ENCODE measurements at places on chromosomes 16 and 17.

DNA sequence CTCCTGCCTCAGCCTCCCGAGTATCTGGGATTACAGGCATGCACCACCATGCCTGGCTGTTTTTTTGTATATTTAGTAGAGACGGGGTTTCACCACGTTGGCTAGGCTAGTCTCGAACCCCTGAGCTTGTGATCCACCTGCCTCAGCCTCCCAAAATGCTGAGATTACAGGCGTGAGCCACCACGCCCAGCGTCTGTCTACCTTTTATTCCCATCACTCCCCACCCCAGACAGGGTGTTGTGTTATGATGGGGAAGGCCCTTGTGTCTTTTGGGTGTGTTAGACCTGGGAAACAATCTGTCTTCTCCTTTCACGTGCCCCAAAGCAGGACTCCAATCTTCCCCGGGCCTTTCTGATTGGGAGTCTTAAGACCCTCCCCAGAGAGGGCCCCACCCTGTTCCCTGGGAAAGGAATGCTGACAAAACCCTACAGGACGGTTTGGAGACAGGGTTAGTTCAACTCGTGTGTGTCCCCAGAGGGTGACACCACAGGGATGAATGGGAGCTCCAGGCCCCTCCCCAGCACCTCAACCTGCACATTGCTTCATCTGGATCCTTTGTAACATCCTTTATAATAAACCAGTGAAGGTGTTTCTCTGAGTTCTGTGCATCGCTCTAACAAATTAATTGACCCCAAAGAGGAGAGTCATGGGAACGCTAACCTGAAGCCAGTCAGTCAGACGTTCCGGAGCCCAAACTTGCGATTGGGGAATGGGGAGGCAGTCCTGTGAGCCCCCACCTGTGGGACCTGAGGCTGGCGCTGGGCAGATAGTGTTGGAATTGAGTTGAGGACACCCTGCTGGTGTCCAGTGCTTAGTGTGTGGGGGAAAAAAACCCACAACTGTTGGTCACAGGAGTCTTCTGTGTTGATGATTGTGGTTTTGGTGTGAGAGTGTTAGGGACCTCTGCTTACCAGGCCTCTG lies 3.2 kb upstream of the ELOB start:
- DNase-seq, result no peak

DNA sequence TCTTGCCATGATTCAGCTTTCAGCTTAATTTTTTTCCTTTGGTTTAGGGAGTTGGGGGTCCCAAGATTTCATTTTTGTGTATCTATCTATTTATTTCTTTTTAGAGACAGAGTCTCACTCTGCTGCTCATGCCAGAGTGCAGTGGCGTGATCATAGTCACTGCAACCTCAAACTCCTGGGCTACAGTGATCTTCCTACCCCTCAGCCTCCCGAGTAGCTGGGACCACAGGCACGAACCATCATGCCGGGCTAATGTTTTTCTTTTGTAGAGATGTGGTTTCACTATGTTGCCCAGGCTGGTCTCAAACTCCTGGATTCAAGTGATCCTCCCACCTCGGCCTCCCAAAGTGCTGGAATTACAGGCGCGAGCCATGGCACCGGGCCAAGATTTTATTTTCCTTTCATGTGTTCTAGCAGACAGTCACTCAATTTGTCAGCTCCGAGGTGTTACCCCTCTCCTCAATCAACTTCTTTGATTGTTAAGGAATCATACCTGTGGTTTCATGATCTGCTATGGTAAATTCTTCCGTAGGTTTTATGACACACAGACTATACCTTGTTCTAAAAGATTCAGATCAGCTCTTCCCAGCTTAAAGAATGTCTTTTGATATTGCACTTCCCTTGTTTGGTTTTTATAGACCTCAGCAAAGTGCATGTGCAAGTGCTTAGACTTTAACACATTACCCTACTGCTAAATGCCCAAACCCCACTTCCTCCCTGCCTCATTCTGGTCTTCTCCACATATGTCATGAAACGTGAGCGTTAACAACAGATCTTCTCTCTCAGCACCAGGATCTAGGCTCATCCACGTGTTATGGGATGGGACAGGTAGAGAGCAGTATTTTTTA lies 13.0 kb downstream of the UNC45B start:
- no peak for DNase-seq

GRCh38 chr16:14500791-14501190 lies 129.3 kb downstream of the PARN start:
- no peak for DNase-seq

DNA sequence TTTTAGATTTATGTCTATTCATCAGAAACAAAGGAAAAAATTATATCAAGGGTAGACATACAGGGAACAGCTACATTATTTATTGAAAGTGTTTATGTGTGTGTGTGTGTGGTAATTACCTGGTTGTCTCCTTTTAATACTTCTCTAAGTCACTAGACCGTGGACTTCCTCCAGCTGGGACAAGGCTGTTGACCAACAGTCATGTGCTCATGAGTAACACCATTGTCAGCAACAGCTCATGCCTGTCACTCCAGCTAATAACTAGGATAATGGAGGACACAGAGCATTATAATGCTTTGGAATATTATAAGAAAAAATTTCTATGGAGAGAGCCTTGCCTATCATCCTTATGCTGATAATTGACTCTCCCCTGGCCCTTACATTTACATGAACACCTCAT lies 125.3 kb upstream of the SALL1 start:
- DNase-seq, result no peak

GRCh38 chr16:50059669-50060068 lies 6.1 kb upstream of the HEATR3 start:
- no peak for DNase-seq

- no peak for DNase-seq
Observed at GRCh38 chr16:51163366-51163765, 12.3 kb upstream of the SALL1 start.

DNA sequence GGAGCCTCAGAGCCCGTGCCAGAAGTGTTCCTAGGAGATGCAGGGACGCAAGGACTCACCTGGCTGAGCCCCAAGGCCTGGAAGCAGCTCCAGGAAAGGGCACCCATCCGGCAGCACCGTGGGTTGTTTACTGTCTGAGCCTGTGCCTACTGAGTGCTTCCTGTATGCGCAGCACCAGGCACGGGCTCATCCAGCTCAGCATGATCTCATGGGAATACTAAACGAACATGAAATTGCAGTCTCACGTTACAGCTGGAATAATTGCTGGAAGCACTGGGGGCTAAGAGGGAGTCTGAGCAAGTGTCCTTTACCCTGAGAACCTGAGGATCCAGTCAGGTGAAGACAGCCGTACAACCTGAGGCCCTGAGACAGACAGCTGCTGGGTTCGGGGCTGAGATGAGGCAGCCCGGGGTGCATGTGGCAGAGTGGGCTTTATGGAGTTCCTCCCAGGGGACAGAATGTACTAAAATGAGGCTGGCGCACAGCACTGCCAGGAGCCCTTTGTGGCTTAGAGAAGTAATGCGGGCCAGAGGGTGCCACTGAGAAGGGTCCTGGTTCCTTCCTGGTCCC lies 5.4 kb downstream of the CTRL start:
- DNase-seq, result no peak

- DNase-seq, result no peak
Observed at GRCh38 chr17:35731917-35732805, 722 bp downstream of the RASL10B start.

- DNase-seq, result no peak
Observed at GRCh38 chr17:30228011-30228410, 7.5 kb downstream of the SLC6A4 start.

DNA sequence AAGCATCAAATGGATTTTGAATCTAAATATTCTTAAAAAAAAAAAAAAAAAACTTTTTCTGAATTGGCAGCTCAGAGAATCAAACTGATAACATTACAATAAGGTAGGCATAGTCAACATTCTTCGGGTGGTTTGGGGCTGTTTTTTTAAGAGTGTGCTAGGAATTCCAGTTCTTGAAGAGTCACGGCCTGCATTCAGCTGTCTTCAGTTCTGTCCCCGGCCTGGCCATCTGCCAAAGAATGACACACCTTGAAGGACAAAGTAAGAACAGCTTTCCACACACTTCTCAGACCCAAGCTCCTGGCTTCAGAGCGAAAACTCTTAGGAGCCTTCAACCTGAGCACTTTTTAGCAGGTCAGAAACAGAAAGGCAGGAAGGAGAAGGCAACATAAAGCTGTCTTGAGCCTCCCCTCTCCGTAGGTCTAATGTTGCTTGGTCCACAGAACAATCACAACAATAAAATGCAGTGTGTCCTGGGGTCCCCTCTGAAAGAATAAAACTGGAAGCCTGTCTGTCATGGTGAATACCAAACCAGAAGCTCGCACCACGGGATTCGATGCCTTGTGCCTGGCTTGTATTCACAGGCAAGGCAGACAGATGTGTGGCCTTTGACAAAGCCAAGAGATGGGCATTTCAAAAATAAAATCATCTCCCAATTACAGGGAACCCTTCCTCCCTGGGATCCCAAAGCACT lies 524.4 kb upstream of the ZFHX3 start:
- DNase-seq, result no peak

GRCh38 chr17:47831934-47832327 lies 461 bp downstream of the LRRC46 start:
- no peak for DNase-seq

DNA sequence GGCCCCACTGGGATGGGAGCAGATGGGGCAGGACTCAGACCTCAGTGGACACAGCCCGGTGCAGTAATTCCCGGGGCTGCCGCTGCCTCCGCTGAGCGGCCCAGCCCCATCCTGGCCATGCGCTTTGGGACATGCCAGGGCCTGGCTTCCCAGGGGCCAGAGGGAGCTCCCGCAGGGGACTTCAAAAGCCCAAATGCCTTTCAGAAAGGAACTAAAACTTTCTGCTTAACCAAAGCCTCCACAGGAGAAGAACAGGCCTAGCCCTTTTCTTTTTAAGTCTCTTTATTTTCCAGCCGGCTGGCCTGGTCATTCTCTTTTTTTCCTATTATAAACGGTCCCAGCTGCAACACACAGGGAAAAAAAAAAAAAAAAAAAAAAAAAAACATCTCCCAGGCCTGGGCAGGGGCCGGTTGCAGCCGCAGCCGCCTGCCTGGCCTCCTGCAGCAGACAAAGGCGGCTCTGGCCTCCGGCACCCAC lies 10.7 kb upstream of the ZNF423 start:
- DNase-seq, result no peak

DNA sequence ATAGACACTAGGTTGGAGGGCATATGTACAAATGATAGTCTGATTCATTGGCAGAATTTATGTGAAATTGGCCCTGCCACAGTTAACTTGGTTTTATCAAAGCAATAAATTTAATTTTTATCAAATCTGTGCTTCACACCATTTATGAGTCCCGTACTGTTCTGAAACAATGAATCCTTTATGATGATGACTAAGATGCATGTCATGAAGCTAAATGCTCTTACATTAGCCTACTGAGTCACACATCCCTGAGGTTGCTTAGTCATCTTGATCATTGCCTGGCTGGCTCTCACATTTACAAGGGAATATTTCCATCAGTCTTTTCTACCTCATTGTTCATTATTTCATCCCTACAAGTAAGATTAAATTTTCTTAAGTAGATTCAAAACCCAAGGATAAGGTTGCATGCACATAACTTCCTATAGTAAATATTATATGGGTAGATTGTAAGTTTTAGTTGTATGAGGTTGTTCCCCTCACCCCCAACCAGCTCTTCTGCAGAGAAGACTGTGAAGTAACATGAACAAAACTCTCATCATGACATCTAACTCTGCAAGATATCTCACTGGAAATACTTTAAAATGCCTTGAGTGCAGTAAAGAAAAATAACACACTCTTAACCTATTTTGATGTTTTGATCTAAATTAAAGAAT lies 170.7 kb downstream of the CYB561 start:
- DNase-seq, result peak; percentile 96

- no peak for DNase-seq
Observed at GRCh38 chr16:85148931-85149330, 36.7 kb upstream of the CIBAR2 start.

DNA sequence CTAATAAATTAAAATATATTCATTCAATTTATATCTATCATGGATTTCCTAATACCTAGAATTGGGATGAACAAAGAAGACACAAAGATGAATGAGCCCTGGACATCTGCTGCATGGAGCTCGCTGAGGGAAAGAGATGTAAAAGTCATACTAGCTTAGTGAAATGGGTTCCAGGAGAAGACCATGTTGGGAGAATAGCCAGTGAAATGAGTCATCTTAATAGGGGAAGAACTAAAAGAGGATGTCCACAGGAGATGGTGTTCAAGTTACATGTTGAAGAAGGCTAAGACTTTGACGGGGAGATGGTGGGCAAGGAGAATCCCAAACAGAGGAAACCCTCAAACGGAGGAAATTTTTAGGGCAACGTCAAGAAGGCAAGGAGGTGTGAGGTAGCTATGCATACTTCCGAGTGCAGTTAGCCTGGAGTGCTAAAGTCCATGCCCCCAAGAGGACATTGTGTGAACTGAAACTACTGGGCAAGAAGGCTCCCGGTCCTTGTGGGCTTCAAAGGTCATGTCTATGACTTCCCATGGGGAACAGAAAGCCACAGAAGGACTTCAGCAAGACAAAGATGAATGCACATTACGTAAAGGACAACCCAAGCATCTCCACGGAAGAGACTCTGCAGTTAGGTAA lies 220.5 kb upstream of the CDH11 start:
- DNase-seq, result no peak

- DNase-seq, result no peak
Observed at GRCh38 chr16:8107296-8107695, 483.0 kb downstream of the TMEM114 start.

- peak; percentile 14 for DNase-seq
Observed at GRCh38 chr17:48153691-48154358, 46.3 kb downstream of the SNX11 start.

DNA sequence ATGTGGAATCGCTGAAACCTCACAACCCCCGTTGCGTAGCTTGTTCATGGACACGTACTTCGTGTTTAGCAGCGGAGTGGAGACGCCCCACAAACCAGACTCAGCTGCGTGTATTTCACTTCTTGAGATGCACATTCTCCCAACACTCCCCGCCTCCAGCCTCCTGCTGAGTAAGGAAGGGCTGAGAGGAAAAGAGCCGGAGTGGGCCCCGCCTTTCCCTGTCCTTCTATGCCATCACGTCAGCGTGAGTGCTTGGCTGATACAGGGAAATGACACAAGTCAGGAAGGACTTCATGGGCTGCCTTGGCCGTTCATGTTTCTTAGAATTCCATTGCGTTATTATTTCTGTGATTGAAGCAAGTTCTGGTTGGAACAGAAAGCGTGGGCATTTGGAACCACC lies 68.6 kb upstream of the CBX4 start:
- DNase-seq, result no peak

DNA sequence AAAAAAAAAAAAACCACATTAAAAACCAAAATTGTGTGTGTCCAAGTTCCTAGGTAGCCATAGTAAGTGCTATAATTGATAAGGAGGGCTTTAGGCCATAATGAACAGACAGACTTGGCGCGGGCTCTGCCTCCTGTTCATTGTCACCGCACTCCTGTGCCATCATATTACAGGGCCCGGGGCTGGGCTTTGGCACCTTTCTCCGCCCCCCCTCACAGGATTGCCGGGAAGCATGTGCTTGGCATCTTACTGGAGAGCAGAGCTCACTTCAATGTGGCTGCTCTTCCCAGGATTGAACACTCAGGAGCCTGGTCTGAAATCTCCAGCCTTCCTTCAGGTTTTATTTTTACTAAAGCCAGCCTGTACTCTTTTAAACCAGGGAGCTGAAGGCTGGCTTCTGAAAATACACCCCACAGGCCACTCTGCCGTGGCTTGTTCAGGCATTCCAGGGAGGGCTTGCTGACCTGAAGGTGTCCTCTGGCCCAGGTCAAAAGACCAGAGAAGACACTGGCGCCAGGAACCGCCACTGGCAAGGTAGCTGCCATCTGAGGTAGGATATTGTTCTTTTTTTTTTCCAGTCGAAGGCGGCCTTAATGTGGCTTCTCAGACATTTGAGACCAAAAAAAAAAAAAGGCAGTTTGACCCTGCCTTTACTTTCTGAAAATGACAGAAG lies 39.3 kb downstream of the DHRS7B start:
- no peak for DNase-seq

GRCh38 chr17:65595071-65595656 lies 33.7 kb upstream of the AXIN2 start:
- DNase-seq, result no peak

All from non-pigmented ciliary epithelial cell (primary cell).